Amygdala (tissue), 56 donors: ENCODE measurements at places on chromosomes 13 and 19.

DNA sequence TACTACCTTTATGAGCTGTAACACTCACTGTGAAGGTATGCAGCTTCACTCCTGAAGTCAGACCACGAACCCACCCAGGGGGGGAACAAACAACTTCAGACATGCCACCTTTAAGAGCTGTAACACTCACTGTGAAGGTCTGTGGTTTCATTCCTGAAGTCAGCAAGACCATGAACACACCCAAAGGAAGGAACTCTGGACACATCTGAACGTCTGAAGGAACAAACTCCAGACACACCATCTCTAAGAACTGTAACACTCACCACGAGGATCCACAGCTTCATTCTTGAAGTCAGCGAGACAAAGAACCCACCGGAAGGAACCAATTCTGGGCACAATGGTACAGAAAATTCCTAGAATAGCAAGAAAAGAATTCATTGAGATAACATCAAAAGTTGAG, 1796.5 kb upstream of the MIR17HG start:
- DNase-seq, result no peak

- no peak for DNase-seq
Observed at GRCh38 chr19:6495947-6496346, 6.2 kb downstream of the TUBB4A start.

DNA sequence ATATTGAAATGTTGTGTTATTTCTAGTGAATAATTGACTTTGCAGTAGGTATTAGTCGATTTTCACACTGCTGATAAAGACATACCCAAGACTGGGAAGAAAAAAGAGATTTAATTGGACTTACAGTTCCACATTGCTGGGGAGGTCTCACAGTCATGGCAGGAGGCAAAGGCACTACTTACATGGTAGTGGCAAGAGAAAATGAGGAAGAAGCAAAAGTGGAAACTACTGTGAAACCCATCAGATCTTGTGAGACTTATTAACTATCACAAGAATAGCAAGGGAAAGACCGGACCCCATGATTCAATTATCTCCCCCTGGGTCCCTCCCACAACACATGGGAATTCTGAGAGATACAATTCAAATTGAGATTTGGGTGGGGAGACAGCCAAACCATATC, 9.9 kb upstream of the C5AR2 start:
- DNase-seq, result no peak

GRCh38 chr13:59230484-59231264, 933.1 kb downstream of the DIAPH3 start:
- no peak for DNase-seq

GRCh38 chr13:24502533-24503378, 9.8 kb downstream of the PARP4 start:
- DNase-seq, result no peak

- no peak for DNase-seq
Observed at GRCh38 chr19:32631381-32631780, 43.6 kb downstream of the ANKRD27 start.

GRCh38 chr19:50515168-50515561, 1.5 kb upstream of the ASPDH start:
- no peak for DNase-seq
